Hematopoietic multipotent progenitor cell treated with erythropoietin and hydrocortisone succinate and interleukin-3 and kit ligand, for 4 days (in vitro differentiated cells): ENCODE measurements at places on chromosomes 2 and 18.

DNA sequence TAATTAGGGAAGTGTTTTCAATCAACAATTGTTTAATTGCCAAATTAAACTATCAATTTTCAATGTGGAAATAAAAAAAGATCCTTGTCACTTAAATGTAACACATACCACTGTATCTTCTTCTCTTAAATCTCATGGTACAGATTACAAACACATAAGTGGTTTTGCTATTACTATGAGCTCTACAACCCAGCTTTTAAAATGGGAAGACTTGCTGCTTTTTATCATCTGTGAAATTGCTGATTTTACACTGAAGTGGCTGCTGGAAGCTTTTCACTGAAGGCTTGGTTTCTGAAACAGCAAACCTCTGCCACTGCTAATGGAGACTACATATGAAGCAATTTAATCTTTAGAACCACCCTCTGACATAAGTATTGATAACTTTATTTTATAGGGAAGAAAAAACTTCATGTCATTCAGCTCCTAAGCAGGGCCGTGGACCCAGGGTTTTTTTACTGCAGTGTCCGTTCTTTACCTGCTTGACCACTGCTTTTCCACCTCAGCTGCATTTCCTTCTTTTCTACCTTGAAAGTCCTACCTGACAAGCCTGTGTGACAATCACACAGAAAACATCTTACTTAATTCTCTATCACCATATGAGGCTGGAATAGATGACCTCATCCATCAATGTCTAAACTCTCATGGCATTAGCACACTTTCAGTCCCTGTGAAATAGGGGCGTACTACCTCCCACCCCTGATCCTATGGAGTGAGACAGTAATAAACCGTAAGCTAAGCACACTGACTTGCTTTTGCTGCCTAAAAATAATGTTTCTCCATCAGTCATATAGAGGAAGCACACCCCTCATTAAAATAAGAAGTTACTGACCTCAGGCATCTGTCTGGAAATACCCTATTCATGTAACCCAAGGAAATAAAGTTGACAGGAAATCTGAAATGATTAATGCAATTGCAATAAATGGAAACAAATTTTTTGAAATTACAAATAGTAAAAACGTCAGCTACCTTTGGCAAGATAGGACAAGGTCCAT, 19.2 kb upstream of the SLC8A1 start:
- DNase-seq: no peak

DNA sequence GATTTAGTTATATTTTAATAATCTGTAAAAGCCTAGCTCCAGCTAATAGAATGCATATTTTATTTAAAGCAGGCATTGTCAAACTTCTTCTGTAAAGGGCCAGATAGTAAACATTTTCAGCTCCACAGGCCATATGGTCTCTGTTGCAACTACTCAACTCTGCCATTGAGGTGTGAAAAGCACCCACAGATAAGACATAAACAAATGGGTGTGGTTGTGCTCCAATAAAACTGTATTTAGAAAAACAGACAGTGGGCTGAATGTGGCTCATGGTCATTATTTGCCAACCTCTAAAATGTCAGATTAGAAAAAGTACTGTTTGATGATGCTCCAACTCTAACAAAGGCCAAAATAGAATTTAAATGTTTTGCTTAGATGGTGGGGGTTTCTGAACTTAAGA, 519.9 kb downstream of the RNF144A start:
- DNase-seq: no peak

- DNase-seq: peak; percentile 85
Measured at GRCh38 chr2:36059691-36060090, 295.9 kb upstream of the CRIM1 start.

GRCh38 chr2:26786207-26787028, 562 bp downstream of the CENPA start:
- peak; percentile 53 for DNase-seq

GRCh38 chr2:11215407-11215806, 60.1 kb downstream of the SLC66A3 start:
- no peak for DNase-seq

- peak; percentile 5 for DNase-seq
Measured at GRCh38 chr2:150166313-150167051, 321.0 kb downstream of the RND3 start.

- no peak for DNase-seq
Measured at GRCh38 chr18:57575542-57575941, 11.0 kb downstream of the FECH start.

GRCh38 chr2:132974467-132975095, 304.6 kb upstream of the LYPD1 start:
- DNase-seq: no peak

- DNase-seq: no peak
Measured at GRCh38 chr18:48049757-48050156, 119.3 kb upstream of the SMAD2 start.

- no peak for DNase-seq
Measured at GRCh38 chr2:224210286-224211180, 171.4 kb upstream of the SERPINE2 start.

- no peak for DNase-seq
Measured at GRCh38 chr2:215460682-215461382, 25.0 kb upstream of the FN1 start.

DNA sequence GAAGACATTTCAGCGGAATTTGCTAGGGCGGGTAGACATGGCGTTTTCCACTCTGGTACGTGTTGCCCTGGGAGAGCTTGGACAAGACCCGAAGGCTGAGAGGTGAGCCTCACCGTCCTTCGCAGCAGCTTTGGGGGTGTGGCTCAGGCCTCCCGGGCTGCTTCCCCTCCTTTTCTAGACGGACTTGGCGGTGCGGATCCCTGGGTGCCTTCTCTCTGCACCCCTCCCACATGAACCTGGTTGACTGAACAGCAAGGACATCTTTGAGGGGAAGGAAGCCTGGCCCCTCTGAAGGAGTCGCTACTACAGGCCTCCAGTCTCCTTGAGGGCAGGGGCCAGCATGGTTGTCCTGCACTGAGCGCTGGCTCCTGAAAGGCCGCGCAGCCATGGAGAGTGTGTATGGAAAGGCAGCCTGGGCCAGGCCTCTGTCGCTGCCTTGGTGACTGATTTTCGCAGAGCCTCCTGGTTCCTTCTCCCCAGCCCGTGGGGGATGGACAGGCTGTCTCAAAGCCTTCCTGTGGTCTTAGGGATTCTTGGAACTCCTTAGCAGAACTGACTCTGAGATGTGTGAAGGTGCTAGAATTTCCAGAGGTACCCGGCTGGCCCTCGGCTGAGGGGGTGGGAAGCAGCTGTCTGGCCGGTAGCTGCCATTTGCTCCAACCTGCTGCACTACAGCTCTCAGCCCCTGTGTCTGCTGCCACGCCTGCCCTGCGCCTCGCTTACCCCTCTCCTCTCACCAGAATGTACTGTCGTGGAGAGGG, 9.9 kb downstream of the CNNM4 start:
- no peak for DNase-seq

DNA sequence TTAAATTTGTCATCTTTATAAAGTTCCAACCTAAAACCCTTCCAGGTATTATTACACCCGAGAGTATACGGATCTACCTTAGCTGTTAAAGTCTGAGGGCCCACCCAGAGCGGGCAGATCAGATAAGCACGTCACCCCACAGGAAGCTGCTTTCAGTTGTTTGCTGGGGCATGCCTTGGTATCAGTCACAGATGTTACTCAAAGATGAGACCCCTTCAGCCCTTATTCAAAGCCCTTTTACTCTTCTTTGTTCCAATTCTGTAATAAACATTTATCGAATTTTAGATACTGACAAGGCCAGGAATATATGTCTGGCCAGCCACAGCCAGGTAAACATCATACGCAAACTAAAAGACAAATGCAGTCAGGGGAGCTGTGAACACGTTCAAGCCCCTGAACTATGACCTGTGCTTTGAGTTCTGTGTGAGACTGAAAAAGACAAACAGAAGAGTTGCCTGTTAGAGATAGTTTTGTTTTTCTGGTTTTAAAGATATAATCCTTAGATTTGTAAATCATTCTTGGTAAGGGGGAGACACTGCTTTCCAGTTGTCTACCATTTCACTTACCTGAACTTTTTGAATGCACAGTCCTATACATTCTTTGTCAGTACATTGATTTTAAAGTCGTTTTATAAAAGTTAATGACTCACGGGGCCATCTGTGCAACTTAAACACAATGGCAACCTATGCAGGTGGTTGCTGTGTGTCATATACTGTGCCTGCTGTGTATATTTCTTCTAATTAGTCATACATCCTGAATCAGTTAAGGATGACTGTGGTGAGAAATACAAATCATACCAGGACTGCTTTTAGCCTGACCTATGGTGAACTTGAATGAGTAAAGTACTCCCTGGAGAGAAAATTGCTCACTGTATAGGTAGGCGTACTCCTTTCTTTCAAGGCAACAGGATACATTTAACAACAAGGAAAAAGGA, 100.5 kb upstream of the ITPRID2 start:
- peak; percentile 80 for DNase-seq

DNA sequence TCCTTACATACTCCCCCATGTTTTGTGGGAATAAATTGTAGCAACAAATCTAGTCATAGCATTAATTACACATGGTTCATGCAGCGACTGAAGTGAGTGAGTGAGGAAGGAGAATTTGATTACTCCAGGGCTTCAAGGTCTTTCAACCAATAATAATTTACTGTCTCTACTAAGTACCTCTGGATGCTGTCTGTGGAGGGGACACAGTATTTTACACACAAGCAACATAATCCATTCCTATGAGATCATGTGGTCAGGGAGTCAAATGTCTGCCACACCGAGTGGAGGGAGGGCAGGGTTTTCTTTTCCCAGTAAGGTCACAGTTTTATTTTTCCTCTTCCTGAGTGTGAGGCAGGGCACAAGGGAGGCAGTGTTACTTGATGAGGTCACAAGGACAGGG, 334.7 kb upstream of the CELF4 start:
- no peak for DNase-seq

DNA sequence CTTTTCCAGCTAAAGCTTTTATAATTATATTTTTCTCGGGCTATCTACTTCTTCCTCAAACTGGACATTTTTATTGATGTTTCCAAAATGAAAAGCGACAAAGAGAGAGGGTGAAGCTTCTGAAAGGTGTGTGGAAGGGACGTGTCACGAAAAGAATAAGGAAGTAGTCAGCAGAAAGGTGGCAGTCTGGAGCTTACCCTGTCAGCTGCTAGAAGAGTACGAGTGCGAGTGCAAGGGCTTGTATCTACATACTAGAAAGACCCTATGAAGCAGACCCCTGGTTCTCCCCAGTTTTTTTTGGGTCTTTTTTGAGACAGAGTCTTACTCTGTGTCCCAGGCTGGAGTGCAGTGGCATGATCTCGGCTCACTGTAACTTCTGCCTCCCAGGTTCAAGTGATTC, 14.6 kb downstream of the FHL2 start:
- DNase-seq: no peak

DNA sequence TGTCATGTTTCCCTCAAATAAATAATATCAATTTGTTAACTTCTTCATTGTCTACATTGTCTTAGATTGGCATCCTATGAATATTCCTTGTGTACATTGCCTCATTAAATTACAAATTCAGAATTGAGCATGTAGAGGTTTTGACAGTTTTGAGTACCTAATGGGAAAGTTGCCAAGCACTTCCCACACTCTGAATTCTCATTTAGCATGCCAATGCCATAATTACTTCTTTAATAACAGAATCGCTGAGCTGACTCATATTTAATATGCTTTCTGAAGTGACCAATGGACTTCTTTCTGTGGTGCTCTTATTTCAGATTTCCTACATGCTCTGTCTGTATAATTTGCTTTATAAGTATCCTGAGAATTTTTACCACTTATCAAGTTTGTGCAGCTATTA, 114.4 kb upstream of the NOL4 start:
- DNase-seq: no peak

DNA sequence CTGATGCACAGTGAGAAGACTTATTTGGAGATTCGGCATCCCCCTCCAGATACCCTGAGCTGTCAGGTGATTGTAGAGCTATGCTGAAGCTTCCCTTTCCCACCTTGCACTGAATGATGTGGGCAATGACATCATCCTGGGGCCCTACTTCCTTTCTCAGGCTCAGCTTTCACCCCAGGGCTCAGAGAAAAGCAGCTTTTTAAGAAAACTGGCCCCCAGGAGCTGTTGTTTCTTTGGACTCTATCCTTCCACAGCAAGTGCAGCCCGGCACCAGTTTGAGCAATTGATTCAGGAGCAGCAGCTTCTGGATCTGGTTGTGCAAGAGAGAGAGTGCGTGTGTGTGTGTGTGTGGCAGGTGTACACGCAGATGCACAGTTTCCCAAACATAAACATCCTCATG, 251.3 kb downstream of the ANAPC1 start:
- DNase-seq: peak; percentile 44

DNA sequence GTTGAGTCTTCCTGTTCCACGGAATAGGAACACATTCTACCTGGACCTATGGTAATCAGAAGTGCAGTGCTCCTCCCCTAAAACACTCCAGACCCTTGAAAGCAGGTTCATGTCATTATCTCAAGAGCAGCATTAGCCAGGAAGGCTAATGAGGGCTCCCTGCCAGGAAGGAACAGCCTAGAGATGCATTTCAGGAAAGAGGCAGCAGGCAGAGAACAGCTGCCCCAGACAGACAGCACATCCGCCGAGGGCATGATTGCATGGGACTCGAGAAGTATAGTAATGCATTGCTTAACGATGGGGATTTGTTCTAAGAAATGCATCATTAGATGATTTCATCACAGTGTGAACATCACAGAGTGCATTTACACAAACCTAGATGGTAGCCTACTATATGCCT, 171.5 kb downstream of the ALK start:
- DNase-seq: no peak

DNA sequence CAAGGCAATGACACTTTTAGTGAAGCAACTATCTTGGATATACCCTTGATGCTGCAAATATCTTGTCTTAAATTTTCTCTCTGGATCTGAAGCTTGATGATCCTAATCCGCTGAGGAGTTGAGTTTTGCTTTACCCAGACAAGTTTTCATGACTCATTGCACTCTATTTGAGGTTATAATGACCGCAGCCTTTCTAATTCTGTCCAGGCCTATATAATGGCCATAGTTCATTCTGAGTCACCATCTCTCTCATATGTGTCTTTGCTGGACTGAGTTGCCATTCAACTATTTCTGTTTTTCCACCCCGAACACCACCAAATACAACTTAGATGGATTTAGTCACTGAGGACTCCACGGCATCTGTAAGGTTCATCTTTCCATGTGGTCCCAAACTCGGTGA, 802.1 kb upstream of the FAM98A start:
- DNase-seq: no peak

DNA sequence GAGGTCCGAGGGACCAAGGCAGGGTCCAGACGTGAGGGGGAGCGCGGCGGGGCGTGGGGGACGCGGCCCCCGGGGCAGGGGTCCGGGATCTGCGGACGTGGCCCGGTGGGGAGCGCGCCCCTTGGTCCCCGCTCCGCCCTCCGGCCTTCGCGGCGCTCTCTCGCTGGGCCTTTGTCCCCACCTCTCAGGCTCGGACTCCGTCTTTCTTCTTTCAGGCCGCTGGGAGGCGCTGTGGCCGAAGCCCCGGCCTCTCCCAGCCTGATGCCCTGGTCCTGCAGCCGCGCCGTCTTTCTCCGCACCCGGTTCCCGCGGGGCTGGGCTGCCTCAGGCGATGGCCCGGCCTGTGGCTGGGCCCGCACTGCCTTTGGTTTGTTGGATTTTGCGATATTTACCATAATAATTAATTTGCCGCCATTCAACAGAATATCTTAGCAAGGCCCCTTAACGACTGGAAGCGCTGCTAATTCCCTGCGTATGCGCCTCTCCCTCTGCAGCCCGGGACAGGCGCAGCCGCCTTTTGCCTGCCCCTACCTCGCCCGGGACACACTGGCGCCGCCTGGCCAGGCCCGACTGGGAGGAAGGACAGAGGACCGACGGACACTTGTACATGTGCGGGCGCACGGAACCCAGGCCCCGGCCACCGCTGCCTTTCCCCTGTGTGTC, 10.8 kb downstream of the SIX3 start:
- DNase-seq: peak; percentile 85

- no peak for DNase-seq
Measured at GRCh38 chr2:147108548-147108947, 736.3 kb upstream of the ACVR2A start.

GRCh38 chr2:26487192-26487591, 9.3 kb upstream of the OTOF start:
- DNase-seq: no peak
